ENCODE measurements at places on chromosomes 16 and 17.

- no peak for DNase-seq
Observed at GRCh38 chr16:77430787-77431585, 3.8 kb downstream of the ADAMTS18 start.

- no peak for DNase-seq
Observed at GRCh38 chr17:420479-421175, 68.0 kb upstream of the RPH3AL start.

GRCh38 chr17:69018022-69018615 lies 42.6 kb downstream of the ABCA9 start:
- DNase-seq, result no peak

GRCh38 chr17:29722411-29723198 lies 99.9 kb upstream of the CORO6 start:
- no peak for DNase-seq

GRCh38 chr17:39551879-39552278 lies 55.8 kb downstream of the NEUROD2 start:
- DNase-seq, result no peak

GRCh38 chr16:74623214-74623838 lies 16.4 kb upstream of the GLG1 start:
- DNase-seq, result no peak

GRCh38 chr16:81616321-81617020 lies 162.6 kb upstream of the PLCG2 start:
- DNase-seq, result no peak

GRCh38 chr17:2981325-2981724 lies 82.1 kb downstream of the OR1D5 start:
- DNase-seq, result no peak

Data from PC-9 (cell line).